Pulmonary artery endothelial cell (primary cell): ENCODE measurements at places on chromosomes 7 and 10. TPM values are rescaled to one million over a fixed set of nuclear protein-coding genes. Genes with fewer than 3 reads are reported as not detected.

GRCh38 chr10:29256019-29256418 is 32.9 kb upstream of the LYZL1 start:
- DNase-seq = no peak

DNA sequence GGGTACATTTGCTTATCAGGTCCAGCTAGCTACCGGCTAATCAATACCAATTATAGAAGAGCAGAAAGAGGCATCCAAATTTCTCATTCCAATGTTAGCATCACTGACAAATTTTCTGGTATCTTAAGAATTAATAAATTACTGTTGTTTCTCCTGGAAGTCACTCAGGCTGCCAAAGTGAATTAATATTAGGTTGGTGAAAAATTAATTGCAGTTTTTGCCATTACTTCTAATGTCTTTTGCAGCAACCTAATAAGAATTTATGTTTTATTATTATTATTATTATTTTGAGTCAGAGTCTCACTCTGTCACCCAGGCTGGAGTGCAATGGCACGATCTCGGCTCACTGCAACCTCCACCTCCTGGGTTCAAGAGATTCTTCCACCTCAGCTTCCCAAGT is 979.9 kb downstream of the TYW1 start:
- no peak for DNase-seq

GRCh38 chr10:87983716-87984115 is 120.3 kb downstream of the PTEN start:
- no peak for DNase-seq

- no peak for DNase-seq
Observed at GRCh38 chr7:106597751-106598546, 63.0 kb downstream of the CCDC71L start.

Gene SLC29A3
- 0.95 and 1.3 TPM in 2 replicates for total RNA-seq

DNA sequence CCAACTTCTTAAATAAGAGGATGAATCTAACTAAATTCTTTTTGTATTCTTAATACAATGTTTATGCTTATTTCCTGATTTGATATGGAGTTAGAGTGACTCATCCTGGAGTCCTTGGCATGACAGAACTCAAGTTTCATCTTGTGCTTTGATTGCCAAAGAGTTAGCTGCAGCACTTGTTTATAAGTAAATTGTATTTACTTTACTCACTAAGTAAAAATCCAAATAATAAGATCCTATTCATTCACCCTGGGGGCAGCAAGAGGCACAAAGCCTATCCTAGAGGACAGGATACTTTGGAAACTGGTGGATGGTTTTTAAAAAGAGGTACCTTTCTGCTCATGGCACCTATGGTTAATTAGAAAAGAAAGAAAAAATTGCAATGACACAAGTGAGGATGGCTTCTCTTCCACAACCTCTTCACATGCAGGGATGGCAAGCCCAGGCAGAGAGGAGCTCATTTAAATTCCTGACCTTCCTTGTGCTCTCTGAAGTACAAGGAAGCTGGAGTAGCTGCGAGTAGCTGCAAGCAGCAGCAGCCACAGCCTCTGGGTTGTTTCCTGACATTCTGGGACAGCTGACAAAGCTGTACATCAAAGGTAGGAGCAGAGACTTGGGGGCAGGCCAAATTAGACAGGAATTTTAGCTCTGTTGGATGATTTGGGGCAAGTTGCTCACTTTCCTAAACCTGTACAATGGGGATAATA is 28.5 kb upstream of the CROT start:
- peak; percentile 45 for DNase-seq
